ENCODE measurements at places on chromosomes 12 and 14.

GRCh38 chr12:110365489-110366320, 37.8 kb downstream of the ANAPC7 start:
- DNase-seq = no peak

DNA sequence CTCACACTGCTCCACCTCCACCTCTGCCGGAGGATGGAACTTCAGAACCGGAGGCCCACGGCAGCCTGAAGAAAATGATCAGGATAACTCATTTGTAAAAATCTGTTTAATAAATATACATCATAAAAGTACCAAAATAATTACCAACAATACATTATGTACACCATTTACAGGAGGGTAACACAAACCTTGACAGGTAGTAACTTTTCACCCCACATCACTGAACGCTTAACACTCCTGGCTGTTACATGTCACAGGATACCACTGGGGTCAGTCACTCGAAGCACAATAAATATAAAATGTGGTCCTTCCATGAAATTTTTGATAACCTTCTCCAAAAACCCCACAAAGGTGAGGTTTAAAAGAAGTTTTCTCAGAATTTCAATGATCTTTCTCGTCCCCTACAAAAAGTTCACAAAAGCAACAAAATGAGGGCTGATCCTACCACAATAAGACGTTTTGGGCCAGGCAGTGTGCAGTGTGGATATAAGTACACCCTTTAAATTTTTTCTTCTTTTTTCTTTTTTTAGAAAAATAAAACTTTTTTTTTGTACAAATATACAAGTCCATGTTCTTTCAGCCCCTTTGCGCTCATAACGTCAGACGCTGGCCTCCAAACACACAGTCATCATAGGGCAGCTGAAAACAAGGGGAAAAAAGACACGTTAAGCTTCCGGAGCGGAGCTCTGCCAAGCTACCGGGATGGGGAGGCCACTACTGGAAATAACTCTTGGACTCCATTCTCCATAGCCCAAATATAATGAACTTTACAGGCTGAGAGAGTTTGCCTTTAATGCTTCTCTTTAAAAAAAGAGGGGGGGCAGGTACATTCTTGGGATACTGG, 2.9 kb downstream of the NFKBIA start:
- DNase-seq = no peak

GRCh38 chr14:104858811-104859426, 6.1 kb upstream of the CEP170B start:
- no peak for DNase-seq

DNA sequence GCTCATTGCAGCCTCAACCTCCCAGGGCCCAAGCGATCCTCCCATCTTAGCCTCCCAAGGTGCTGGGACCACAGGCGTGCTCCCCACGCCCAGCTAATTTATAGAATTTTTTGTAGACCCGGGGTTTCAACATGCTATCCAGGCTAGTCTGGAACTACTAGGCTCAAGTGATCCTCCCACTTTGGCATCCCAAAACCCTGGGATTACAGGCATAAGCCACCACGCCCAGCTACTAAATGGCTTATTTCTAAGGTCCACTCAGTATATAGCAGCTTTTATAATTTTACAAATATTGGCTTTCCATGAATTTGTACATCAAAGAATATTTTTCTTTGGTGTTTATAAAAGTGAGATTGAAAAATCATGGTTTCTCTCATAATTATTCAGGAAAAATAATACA, 167.8 kb downstream of the TTC7B start:
- DNase-seq = no peak

GRCh38 chr12:69738351-69739286, at the start of gene RAB3IP:
TSS of gene RAB3IP (plus strand) at chr12:69738860. CDS start at chr12:69755409, 16,549 bp downstream.
- peak; percentile 82 for DNase-seq

DNA sequence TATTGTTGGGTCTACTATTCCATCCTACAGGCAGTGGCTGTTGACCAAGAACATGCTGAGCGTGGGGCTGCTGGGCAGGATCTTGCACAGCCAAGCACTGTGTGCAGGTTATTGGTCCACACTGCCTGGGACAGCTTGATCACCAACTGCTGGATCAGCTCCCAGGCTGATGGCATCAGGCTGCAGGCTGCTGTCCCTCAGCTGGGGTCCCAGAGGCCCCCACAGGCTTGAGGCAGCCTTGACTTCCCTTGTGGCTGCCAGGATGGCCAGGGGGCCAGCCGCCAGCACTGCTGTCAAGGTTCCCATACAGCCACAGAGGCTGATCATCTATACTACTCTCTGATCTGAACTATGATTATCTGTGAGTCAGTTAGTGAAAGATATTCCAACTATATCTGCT, 9.8 kb downstream of the OR2AP1 start:
- no peak for DNase-seq
